ENCODE measurements at places on chromosomes 13 and 19.

GRCh38 chr19:4988770-4989251 is 19.9 kb downstream of the KDM4B start:
- no peak for DNase-seq

DNA sequence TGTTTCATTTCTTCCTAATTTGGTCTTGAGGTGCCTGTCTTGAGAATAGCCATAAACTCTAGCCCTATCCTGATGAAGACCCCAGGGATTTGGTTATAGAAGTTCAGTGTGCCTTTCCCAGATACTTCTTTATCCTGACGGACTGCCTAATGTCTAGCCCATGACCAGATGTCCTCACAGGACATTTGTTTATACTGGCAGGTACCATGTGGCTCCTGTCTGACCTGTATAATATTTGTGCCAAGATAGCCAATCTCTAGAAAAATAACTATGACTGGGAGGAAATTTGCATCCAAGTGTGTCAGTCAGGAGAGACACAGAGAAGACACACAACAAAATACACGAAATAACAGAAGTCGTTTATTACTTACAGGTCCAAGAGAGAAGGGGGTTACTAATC is 69.2 kb upstream of the MIR17HG start:
- DNase-seq = no peak

DNA sequence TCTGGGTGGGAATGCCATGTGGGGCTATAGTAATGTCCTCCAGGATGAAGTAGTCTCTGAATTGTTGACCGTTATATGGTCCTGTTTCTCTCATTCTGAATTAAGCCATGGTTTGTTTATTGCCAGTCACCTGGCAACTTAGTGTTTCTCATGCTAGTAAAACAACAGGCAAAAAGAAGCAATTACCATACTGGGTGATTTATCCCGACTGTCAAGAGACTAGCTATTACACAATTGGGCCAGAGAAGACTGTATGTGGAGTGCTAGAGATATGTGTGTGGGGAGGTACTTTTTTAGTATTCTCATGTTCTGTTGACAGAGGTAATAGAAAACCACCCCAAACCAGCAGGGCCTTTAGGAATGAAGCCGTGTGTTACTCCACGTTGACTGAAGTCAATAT is 258.2 kb downstream of the TDRD3 start:
- DNase-seq = no peak

- no peak for DNase-seq
Observed at GRCh38 chr13:41837629-41838028, 123.3 kb downstream of the VWA8 start.

DNA sequence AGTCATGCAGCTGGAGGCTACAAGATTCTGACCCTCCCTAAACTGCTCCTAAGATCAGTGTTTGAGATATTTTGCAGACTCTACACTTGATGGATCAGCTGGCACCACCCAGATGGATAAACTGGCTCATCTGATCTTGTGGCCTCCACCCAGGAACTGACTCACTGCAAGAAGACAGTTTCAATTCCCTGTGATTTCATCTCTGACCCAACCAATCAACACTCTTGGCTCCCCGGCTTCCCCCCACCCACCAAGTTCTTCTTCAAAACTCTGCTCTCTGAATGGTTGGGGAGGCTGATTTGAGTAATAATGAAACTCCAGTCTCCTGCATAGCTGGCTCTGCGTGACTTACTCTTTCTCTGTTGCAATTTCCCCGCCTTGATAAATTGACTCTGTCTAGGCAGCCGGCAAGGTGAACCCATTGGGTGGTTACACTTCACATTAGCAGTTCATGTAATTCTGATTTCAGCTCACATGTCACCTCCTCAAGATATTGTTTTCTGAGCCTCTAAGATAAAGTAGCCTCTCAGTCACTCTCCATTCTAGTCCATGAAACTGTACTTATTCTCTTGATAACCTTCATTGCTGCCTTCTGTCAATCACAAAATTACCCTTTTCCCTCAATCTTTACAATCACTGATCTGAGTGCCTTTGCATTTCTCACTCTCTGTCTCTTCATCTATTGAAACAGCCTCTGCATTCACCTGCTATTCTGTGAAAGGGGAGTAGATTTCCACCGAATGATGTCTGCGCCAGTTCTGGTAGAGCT is 9.9 kb upstream of the FPR3 start:
- DNase-seq = peak; percentile 24

DNA sequence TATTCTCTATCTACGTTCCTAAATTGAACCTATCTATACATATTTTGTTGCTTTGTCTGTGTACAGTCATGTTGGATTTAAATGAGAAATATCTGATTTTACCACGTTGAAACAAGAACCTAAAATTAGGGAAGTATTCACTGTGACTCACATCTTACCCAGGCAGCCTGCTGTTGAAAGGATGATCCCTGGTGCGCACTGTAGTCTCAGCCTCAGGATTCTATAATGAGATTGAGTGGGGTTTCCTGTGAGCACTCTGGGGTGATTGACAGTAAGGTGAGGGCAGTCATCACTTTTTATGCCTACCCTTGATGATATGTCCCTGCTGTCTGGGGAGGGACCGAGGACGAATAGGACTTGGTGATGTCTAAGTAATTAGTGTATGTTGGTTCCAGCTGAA is 35.4 kb downstream of the PCCA start:
- no peak for DNase-seq

DNA sequence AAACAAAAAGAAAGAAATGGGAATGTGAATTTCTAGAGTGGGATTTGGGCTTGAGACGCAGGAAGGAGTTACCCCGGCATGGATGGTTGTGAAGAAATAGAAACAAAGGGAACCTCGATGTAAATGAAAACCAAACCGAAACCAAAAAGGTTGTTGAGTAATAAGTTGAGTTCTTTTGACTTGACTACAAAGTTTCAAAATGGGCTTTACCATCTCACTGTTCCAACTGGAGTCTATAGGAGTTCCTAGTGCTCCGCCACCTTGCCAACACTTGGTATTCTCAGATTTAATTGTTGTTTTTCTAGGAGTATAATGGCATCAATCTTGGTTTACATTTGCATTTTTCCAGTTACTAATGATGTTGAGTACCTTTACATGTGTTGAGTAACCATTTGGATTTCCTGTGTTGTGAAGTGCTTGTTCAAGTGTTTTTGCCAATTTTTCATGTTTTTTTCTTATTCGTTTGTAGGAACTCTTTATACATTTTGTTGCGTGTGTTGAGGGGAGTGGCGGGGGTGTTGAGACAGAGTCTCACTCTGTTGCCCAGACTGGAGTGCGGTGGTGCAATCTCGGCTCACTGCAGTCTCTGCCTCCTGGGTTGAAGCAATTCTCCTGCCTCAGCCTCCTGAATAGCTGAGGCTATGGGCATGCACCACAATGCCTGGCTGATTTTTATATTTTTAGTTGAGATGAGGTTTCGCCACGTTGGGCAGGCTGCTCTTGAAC is 9.2 kb downstream of the UBE2S start:
- no peak for DNase-seq

GRCh38 chr13:50685491-50685890 is 158.0 kb downstream of the DLEU7 start:
- DNase-seq = no peak

DNA sequence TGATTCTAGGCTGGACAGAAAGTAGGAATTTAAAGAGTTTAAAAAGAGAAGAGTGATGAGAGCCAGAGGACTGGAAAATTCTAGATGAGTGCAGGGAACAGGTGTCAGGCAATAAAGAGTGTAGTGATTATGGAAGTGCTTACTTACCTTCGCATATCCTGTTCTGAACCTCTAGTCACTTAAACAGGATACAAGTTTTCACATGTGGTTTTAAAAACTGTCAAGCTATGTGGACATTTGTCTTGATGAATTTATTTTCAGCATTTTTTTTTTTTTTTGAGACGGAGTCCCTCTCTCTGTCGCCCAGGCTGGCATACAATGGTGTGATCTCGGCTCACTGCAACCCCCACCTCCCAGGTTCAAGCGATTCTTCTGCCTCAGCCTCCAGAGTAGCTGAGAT is 34.3 kb upstream of the IL17D start:
- DNase-seq = no peak

DNA sequence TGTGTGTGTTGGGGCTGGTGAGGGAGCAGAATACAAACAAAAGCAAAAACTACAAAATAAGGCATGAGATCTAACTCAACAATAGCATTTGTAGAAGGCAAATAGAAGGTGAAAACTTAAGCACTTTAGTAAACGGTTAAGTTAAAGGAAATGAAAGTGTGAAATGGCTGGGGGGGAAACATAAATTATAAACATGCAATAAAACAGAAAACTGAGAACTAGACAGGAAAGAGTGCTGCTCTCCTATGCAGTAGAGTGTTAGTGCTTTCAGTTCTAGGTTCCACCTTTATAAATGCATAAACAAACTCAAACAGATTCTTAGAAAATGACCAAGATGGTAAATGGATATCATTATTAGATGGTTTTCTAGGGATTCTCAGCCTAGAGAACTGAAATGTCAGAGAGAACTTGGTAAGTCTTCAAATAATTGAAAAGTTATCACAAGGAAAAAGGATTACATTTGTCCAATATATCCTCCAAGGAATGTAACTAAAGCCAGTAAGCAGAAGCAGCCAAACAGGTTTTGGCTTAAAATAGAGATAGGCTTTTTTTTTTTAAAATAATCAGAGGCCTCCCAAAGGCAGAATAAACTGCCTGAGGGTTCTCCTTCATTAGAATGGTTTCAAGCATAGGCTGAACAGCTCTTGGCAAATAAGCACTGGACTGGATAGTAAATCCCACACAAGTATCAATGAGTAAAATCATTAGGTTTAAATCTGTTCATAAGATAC is 23.3 kb downstream of the RBM26 start:
- no peak for DNase-seq

DNA sequence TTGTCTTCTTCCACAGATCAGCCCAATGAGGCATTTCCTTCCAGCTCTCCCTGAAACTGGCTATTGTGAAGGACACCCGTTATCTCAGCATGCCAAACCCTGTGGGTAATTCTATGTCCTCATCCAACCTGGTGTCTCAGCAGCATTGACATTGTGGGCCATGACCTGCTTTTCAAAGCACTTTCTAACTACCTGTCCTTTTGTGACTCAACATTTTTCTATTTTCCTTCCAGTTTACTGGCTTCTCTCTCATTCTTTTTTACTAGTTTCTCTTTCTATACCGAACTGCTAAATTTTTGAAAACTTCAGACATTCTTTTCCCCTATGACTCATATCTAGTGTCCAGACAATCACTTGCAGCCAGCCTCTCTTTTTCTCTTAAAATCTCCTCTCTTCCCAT is 136.4 kb upstream of the HTR2A start:
- no peak for DNase-seq

- no peak for DNase-seq
Observed at GRCh38 chr13:51848674-51849073, 3.7 kb upstream of the TMEM272 start.

DNA sequence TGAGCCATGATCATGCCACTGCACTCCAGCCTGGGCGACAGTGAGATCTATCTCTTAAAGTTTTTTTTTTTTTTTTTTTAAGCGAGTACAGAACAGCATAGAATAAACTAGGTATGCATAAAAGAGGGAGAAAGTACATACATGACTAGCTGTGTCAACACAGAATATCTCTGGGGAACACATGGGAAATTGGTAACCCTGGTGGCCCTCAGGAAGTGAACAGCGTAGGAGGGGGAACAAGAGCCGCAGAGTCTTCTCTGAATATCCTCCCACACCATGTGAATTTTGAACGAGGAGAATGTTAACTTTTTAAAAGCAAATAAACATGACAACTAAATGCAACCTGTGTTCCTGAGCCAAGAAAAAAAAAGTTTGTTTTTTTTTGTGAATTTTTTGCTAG is 15.2 kb downstream of the PHLDB3 start:
- DNase-seq = no peak

- no peak for DNase-seq
Observed at GRCh38 chr19:50632151-50632835, 7.4 kb downstream of the SYT3 start.

DNA sequence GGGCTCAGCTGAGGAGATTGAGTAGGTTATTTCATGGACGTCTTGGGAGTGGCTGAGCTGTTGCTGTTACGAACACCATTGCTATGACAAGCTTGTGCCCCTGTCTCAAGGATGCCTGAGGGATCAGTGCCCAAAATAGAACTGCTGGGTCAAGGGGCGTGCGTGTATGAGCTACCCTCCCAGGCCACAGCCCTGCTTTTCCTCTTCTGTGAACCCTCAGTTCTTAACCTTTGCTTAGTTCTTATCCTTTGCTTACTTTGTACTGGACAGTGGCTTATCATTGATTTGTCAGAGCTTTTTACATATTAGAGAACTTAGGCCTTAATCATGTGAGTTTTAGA is 9.0 kb downstream of the ARHGAP45 start:
- no peak for DNase-seq

GRCh38 chr13:111383591-111384440 is 63.4 kb downstream of the TEX29 start:
- no peak for DNase-seq

DNA sequence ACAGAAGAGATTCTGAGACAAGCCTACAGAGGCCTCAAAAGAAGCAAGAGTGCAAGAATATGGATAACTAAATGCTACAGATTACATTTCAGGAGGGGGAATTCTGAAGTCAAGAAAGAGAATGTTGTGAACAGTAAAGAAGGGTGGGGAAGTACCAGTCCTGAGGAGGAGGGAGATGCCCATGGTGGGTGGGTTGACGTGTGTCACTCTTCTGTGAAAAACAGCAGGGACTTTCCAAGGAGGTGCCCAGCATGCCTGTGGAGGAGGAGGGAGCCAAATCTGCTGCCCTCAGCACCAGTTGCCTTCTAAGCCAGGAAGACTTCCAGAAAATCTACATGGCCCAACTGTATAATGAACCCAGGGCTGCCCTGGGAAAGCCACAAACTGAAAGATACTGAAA is 87.7 kb downstream of the SGCG start:
- peak; percentile 9 for DNase-seq

- DNase-seq = no peak
Observed at GRCh38 chr19:18292810-18293641, 11.6 kb upstream of the JUND start.

- DNase-seq = no peak
Observed at GRCh38 chr19:34085336-34085735, 87.0 kb upstream of the LSM14A start.

DNA sequence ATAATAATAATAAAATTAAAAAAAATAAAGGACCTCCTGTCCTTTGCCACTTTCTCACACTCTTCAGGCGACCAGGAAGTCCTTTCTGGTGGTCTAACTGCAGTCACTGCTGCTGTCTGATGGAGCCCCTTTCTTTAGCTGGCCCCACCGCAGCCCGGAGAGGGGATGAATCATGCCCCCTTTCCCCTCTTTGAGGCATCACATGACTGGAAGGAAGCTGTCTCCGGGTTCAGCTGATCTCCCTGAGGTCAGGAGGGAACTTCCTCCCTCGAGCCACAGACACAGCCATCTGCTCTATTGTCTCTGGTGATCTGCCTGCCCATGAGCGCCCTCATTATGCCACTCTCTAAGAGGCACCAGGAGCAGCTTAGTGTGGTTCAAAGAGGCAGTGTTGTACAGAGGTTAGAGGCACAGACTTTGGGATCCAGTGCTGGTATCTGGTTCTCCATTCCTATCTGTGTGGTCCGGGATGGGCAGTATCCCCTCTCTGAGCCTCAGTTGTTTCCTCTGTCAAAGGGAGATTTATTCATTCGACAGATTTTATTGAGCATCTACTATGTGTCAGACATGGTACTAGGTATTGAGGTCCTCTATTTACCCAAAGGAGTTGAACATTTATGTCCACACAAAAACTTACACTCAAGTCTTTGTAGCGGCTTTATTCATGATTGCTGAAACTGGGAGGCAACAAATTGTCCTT is 30.0 kb downstream of the VAV1 start:
- peak; percentile 64 for DNase-seq

GRCh38 chr13:67147342-67148133 is 82.6 kb downstream of the PCDH9 start:
- no peak for DNase-seq

GRCh38 chr13:67769063-67769986 is 539.2 kb upstream of the PCDH9 start:
- no peak for DNase-seq

GRCh38 chr13:84609716-84610115 is 727.4 kb upstream of the SLITRK1 start:
- DNase-seq = no peak

Data from activated T-helper 9 cell treated with anti-CD3 and anti-CD28 coated beads, Interleukin-2, amount 50 U/mL, for 16 hours (primary cell).